IMR-90 (cell line): ENCODE measurements at places on chromosomes 2 and 18. TPM values are rescaled to one million over a fixed set of nuclear protein-coding genes. Genes with fewer than 3 reads are reported as not detected.
A peak's percentile ranks its signal among the peaks of the same experiment; 100 is the strongest.

Gene TMEFF2
- polyA plus RNA-seq, result 2.9 and 3.0 TPM in 2 replicates

Gene UGT1A8
- polyA plus RNA-seq, result not detected in 2 replicates

Gene HOXD13
- polyA plus RNA-seq, result not detected in 2 replicates

GRCh38 chr2:18454692-18455235 lies 105.7 kb downstream of the RDH14 start:
- no peak overlapping the region for H3K4me3 ChIP-seq
- H3K4me1 ChIP-seq, result peaks cover 16% of the 10 kb centered on the region
- no peaks in the 10 kb centered on the region for H3K36me3 ChIP-seq
- no peaks in the 10 kb centered on the region for H3K27me3 ChIP-seq

- no peaks in the 10 kb centered on the region for H3K36me3 ChIP-seq
- H3K27ac ChIP-seq, result no peak overlapping the region
- no peak for DNase-seq
- no peak overlapping the region for H3K4me3 ChIP-seq
- H3K4me1 ChIP-seq, result peaks cover 5% of the 10 kb centered on the region
These were observed 167.1 kb upstream of the FN1 start for GRCh38 chr2:215602997-215603396.

- no peaks in the 10 kb centered on the region for H3K4me1 ChIP-seq
- no peaks in the 10 kb centered on the region for H3K27me3 ChIP-seq
- H3K4me3 ChIP-seq, result no peak overlapping the region
- H3K27ac ChIP-seq, result no peak overlapping the region
- no peaks in the 10 kb centered on the region for H3K36me3 ChIP-seq
- no peak for DNase-seq
These were observed 13.2 kb upstream of the SS18 start for GRCh38 chr18:26103579-26103978.

DNA sequence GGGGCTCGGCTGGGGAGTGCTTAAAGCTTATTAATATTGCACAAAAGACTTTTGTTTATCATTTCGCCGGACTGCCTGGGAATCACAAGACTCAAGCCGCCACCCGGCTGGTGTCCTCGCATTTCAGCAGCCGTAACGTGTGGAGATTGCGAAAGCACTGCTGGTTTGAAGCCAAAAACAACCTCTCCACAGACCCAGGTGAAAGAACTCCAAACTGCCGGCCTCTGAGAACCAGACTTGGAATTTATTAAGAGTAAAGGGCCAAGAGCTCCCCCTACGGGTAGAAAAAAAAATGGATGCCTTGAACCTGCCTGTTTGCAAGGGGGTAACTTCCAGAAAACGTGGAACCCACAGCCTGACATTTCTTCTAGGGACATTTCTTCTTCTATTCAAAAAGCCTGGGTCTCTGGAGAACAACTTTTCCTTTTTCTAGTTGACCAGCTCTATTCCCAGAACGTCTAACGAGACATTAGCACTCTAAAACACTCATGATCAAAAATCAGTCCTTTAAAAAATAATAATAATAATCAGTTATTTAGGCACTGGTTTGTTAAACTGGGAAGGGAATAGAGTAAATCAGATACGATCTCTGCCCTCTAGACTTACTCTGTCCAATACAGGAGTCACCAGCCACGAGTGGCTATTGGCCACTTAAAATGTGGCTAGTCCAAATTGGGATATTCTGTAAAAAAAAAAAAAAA lies 216.3 kb downstream of the C1D start:
- peak; percentile 98 for DNase-seq
- H3K4me1 ChIP-seq, result peaks cover 6% of the 10 kb centered on the region
- no peak overlapping the region for H3K4me3 ChIP-seq
- H3K36me3 ChIP-seq, result no peaks in the 10 kb centered on the region
- H3K27ac ChIP-seq, result no peak overlapping the region
- H3K27me3 ChIP-seq, result no peaks in the 10 kb centered on the region

DNA sequence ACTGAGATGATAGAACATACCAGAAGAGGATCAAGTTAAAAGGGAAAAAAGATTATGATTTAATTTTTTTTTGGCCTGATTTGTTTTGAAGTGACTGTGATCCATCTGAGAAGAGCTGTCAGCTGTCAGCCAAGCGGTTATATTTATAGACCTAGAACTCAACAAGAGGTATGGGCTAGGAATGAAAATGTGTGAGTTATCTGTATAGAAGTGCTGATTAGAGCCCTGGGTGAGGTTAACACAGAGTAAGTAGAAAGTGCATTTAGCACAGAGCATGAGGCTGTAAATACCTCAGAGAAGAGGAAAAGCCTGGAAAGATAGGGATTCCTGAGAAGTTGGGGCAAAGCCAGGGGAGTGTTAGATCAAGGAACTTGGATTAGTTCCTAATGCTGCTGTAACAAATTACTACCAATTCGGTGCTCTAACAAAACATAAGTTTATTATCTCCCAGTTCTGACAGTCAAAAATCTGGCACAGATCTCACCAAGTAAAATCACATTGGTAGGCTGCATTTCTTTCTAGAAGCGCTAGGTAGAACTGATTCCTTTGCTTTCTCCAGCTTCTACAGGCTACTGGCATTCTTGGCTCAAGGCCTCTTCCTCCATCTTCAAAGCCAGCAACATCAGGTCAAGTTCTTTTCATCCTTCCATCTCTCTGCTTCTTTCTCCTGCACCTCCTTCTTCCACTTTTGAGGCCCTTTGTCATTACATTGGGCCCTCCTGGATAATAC lies 197.4 kb upstream of the SPHKAP start:
- H3K4me3 ChIP-seq, result no peak overlapping the region
- H3K36me3 ChIP-seq, result no peaks in the 10 kb centered on the region
- H3K27me3 ChIP-seq, result no peaks in the 10 kb centered on the region
- no peak for DNase-seq
- H3K4me1 ChIP-seq, result no peaks in the 10 kb centered on the region
